ENCODE measurements at places on chromosomes 1 and 21. TPM values are rescaled to one million over a fixed set of nuclear protein-coding genes. Genes with fewer than 3 reads are reported as not detected.

Gene GNG4
- 0.19 TPM for total RNA-seq

Gene CCDC17
- total RNA-seq, result 7.6 TPM

- no peak overlapping the region for H3K27ac ChIP-seq
- no peak for DNase-seq
- H3K4me3 ChIP-seq, result no peak overlapping the region
- no peaks in the 10 kb centered on the region for H3K27me3 ChIP-seq
- H3K36me3 ChIP-seq, result no peaks in the 10 kb centered on the region
- H3K4me1 ChIP-seq, result no peaks in the 10 kb centered on the region
Observed at GRCh38 chr1:49051647-49052046, 275.0 kb upstream of the BEND5 start.

DNA sequence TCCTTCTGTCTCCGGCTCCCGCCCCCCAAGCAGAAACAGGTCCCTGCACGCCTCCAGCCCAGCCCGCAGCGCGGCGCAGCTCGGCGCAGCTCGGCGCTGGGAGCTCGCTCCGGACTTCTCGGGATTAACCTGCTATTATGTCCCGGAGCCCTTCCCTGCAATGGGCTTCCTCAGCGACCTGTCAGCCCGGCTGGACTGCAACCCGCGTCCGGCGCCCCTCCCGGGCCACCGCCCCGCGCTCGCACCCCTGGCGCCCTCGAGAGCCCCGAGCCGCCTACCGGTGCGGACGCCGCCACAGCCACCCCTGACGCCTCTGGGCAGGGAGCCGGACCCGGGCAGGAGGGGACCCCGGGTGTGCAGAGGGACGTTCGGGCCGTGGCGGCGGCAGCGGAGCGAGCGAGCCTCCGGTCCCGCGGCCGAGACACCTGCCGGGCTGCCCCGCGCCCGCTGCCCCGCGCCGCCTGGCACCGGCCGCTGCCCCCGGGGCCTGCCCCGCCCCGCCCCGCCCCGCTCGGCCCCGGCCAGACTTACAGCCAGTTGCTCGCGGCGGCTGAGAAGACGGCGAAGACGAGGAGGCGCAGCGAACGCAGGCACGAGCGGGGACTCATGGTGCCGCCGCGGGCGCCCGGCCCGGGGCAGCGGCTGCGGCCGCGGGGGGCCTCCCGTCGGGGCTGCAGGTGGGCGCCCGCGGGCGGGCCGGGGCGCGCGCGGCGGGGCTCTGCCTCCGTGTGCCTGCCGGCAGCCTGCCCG, 407 bp downstream of the WNT4 start:
- H3K27me3 ChIP-seq, result peaks cover 13% of the 10 kb centered on the region
- peak; percentile 7 for DNase-seq
- no peak overlapping the region for H3K4me3 ChIP-seq
- H3K4me1 ChIP-seq, result no peaks in the 10 kb centered on the region
- H3K27ac ChIP-seq, result no peak overlapping the region

GRCh38 chr1:6352138-6352563, 41.4 kb downstream of the ACOT7 start:
- H3K36me3 ChIP-seq, result no peaks in the 10 kb centered on the region
- no peaks in the 10 kb centered on the region for H3K27me3 ChIP-seq
- H3K4me3 ChIP-seq, result no peak overlapping the region
- peaks cover 22% of the 10 kb centered on the region for H3K4me1 ChIP-seq

GRCh38 chr1:91020967-91021685, 709 bp downstream of the ZNF644 start:
- no peaks in the 10 kb centered on the region for H3K36me3 ChIP-seq
- H3K27me3 ChIP-seq, result no peaks in the 10 kb centered on the region
- H3K4me1 ChIP-seq, result peaks cover 62% of the 10 kb centered on the region
- peak overlapping the region; percentile 88 for H3K4me3 ChIP-seq
- peak overlapping the region; percentile 99 for H3K27ac ChIP-seq

- no peaks in the 10 kb centered on the region for H3K4me1 ChIP-seq
- DNase-seq, result no peak
- H3K27ac ChIP-seq, result no peak overlapping the region
- H3K27me3 ChIP-seq, result peaks cover 5% of the 10 kb centered on the region
Observed at GRCh38 chr1:145878724-145879123, 6.9 kb downstream of the ANKRD35 start.

DNA sequence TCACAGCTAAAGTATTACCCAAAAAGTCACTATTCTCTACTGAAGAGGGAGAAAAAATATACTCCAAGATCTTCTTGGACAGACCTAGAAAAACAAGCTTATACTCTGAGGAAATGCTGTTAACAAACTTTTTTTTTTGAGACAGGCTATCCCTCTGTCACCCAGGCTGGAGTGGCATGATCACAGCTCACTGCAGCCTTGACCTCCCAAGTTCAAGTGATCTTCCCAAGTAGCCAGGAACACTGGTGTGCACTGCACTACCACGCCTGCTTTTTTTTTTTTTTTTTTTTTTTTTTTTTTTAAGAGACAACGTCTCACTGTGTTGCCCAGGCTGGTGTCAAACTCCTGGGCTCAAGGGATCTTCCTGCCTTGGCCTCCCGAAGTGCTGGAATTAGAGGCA, 17.3 kb downstream of the GLRX2 start:
- H3K27ac ChIP-seq, result no peak overlapping the region
- no peak overlapping the region for H3K4me3 ChIP-seq
- no peak for DNase-seq
- H3K4me1 ChIP-seq, result no peaks in the 10 kb centered on the region
- H3K36me3 ChIP-seq, result peaks cover 18% of the 10 kb centered on the region

GRCh38 chr1:33300673-33301072, 20.2 kb downstream of the A3GALT2 start:
- H3K27me3 ChIP-seq, result no peaks in the 10 kb centered on the region
- H3K36me3 ChIP-seq, result peaks cover 5% of the 10 kb centered on the region
- H3K27ac ChIP-seq, result no peak overlapping the region

DNA sequence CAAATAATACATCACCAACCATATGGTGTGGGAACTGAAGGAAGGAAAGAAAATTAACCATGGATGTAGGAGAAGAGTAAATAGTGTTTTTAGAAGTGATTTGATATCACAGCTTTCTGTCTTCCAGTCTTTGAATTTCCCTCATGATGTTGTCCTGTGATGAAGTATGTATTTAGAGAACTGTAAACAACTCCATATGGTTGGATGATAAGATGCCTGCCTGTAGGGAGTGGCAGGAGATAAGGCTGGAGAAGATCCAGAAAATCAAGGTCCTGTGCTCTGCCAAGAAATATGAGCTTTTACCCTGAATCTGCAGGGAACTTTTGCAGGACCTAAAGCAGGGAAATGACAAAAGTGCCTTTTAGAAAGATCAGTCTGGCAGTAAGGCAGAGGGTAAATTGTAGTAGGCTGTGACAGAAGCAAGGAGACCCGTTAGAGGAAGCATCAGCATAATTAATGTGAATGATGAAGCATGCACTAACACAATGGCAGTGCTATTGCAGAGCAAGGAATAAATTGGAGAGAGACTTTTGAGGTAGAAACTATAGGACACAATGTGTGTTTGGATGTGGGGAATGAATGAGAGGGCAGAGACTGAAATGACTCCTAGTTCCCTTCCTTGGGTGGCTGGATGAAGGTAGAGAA, 21.9 kb downstream of the CEPT1 start:
- H3K4me3 ChIP-seq, result no peak overlapping the region
- no peak for DNase-seq
- no peaks in the 10 kb centered on the region for H3K27me3 ChIP-seq
- H3K27ac ChIP-seq, result no peak overlapping the region
- H3K4me1 ChIP-seq, result no peaks in the 10 kb centered on the region
- peaks cover 20% of the 10 kb centered on the region for H3K36me3 ChIP-seq

Measured in CD4-positive, alpha-beta memory T cell (primary cell).